ENCODE measurements at places on chromosomes 2 and 18.

DNA sequence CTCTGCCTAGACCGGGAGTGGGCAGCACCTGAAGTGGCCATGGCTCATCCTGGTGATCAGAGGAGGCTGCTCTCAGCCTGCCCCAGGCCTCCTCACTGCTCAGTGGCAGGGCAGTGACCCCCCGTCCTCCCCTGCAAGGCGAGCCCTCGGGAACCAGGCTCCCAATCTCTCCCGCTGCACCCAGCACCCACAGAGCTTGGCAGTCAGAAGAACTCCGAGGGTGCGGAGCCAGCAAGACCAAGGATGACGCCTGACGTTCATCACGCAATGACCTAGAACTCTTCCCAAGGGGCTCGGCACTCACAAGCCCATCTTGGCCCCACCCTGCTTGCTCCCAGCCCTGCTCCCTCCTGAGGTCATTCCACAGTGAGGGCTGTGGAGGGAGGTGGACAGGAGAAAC is 189.8 kb upstream of the SALL3 start:
- DNase-seq, result no peak

DNA sequence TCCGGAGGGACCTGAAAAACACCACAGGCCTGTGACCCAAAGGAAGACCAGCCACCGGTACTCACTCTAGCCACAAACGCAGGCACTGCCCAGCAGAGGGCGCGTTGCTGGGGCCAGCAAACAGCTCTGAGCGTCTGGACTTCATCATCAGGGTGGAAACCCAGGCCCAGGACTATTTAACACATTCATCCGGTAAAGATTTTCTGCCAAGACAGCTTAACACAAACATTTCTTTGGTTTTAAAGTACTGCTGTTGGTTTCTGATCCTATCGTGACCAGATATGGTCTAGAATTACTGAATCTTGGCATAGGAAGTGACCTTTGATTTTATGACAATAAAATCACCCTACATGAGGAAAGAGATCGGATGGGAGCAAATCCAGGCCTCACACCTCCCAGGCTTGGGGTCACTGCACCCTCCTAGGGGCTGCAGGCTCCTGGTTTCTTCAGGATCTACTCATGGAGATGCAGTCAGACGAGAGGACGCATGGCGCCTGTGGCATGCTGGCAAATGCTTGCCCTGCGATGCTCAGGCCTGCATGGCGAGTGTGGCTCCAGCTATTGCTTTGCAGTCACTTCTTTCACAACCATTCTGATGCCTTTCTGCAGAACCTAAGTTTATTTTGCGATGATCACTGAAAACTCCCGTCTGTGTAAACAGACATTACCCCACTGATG is 130.4 kb downstream of the COL4A4 start:
- peak; percentile 24 for DNase-seq

- DNase-seq, result no peak
Observed at GRCh38 chr2:165294912-165295311, 55.7 kb downstream of the SCN2A start.

- DNase-seq, result no peak
Observed at GRCh38 chr18:10067670-10068659, 154.1 kb downstream of the VAPA start.

GRCh38 chr2:219247678-219248642 is 2.7 kb downstream of the STK16 start:
- DNase-seq, result no peak

- DNase-seq, result peak; percentile 2
Observed at GRCh38 chr2:86592547-86593230, 29.4 kb upstream of the CHMP3 start.

GRCh38 chr2:52904355-52904891 is 863.2 kb upstream of the CHAC2 start:
- DNase-seq, result no peak

DNA sequence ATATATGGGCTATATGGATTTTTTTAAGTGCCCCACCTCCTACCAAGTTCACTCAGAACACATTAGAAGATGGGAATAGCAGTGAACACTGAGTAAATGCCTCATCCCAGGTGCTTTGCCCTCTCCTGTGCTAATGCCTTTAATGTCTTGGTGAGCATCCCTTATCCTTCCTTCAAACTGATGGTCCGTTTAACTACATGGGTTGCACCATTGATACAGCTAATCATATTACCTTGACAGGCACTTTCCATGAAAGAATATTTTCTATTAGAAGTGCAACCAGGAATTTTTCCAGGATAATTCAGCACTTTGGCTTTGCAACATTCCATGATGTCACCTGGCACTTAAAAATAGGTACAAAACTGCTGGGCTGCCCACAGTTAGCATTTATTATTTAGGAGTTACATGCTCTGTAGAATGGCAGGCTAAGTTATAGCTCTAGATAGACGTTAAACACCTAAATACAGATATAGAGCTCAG is 74.0 kb downstream of the WDPCP start:
- no peak for DNase-seq

- no peak for DNase-seq
Observed at GRCh38 chr18:22676423-22676822, 256.7 kb upstream of the RBBP8 start.

- DNase-seq, result no peak
Observed at GRCh38 chr18:40006634-40007033, 1948.4 kb upstream of the PIK3C3 start.

- peak; percentile 51 for DNase-seq
Observed at GRCh38 chr2:157336137-157337010, 10.8 kb upstream of the ERMN start.

GRCh38 chr2:101734505-101735165 is 37.1 kb downstream of the MAP4K4 start:
- no peak for DNase-seq

DNA sequence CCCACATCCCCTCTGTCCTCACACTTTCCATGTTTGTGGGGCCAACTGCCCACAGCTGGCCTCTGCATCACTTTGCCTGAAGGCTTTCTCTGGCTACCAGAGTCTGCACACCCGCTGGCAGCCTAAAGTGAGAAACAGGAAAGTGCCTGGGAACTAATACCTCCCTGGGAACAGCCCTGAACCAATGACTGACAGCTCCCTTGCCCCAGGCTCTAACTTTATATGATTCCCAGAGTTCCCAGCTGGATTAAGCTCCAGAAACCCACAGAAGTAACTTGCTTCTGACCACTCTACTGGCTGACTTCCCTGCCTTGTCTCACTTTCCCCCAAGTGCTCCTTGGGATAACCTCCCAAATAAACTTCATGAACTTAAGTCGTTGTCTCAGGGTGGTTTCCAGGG is 159.6 kb upstream of the LMAN1 start:
- no peak for DNase-seq

- DNase-seq, result no peak
Observed at GRCh38 chr2:11320698-11321492, 23.5 kb downstream of the ROCK2 start.

DNA sequence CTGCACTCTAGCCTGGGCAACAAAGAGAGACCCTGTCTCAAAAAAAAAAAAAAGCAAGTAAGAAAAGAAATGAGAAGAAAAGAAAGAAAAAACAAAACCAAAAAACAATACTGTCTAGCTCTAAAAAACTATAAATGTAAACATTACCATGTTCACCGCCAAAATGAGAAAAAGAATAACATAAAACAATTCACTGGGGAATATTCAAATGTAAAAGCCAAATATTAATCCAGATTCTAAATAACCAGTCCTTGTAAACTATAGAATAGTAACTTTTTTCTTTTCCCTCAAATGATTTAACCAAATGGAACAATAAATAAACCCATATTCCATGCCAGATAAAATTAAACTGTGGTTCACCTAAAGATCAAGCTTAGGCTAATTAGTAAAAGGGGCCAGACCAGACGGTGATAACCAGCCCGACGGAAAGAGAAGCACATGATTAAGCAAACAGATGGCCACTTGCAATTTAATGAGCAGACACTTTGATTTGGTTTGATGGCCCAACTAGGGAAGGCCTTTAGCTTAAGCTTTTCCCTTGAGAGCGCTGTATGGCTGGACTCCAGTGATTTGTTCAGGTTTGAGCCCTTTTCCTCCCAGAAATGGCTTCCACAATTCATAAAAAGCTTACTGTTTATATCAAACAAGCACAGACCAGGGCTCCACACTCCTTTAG is 39.4 kb upstream of the ZNF397 start:
- no peak for DNase-seq

DNA sequence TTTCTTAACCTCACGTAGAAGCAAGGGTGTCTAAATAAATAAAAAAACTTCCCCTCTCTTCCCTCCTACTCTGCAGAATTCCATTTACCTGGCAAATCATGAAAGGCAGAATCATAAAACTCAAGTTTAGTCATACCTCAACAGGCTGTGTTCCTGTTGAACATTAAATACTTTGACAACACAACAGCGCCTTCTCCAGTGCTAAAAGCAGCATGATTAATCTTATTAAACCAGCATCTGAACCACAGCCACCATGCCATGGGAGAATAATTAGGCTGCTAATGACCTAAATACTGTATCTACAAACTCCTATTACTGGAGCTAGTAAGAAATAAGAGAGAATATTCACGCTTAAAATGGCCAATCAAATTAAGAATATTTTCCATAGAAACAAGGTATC is 68.1 kb downstream of the CDH2 start:
- DNase-seq, result no peak

DNA sequence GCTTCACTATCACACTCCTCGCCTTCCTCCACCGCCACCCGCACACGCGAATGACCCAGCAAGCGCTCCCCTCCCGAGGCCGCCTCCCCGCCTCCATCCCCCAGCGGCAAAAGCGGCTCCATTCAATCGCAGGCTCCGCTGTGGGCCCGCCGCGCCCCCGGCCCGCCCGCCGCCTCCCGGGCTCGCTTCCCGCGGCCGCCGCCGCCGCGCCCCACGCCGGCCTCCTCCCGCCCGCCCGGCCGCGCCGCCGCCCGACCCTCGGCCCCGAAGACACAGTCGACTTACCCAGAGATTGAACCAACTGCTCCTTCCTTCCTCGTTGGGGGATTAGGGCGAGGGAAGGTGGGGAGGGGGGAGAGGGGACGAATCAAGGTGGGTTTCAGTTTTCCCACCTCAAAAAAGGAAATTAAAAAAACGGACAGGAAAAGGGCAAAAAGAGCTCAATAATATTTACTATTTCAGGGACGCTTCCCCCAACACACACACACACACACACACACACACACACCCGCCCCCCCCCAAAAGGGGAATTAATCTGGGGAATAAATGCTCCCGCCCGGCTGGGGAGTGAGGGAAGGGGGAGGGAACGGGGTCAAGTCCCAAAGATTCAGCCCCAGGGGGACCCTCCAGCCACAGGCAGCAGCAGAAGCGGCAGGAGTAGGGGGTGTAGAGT is 743 bp downstream of the XPO1 start:
- DNase-seq, result peak; percentile 20

- no peak for DNase-seq
Observed at GRCh38 chr18:74967979-74968378, 241.0 kb downstream of the PTGR3 start.

- DNase-seq, result no peak
Observed at GRCh38 chr2:210756855-210757254, 200.5 kb downstream of the CPS1 start.

DNA sequence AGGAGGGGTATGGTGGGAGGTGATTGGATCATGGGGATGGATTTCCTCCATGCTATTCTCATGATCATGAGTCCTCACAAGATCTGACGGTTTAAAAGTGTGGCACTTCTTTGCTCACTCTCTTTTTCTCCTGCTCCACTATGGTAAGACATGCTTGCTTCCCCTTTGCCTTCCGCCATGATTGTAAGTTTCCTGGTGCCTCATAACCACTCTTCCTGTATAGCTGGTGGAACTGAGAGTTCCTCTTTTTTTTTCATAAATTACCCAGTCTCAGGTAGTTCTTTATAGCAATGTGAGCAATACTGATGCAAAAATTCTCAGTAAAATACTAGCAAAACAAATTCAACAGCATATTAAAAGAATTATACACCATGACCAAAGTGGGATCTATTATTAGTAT is 728.5 kb upstream of the SLC8A1 start:
- DNase-seq, result no peak

DNA sequence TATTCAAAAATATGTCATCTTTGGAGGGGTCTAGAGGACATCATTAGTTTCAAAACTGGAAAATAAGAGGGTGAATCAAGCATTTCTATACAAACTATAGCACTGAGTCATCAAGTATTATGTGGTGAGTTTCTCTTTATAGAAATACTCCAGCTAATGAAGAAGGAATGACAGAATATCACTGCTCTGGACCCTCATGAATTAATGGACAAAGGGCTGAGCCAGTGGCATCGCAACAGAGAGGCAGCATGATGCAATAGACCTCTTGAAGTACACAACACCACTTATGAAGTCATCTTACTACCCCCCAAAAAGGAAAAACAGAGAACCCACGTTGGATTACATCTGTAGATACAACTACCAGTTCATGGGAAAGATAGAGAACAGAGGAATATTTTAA is 27.4 kb upstream of the EIF2AK3 start:
- peak; percentile 69 for DNase-seq

- DNase-seq, result peak; percentile 64
Observed at GRCh38 chr2:157777427-157777826, 98.7 kb downstream of the ACVR1 start.

DNA sequence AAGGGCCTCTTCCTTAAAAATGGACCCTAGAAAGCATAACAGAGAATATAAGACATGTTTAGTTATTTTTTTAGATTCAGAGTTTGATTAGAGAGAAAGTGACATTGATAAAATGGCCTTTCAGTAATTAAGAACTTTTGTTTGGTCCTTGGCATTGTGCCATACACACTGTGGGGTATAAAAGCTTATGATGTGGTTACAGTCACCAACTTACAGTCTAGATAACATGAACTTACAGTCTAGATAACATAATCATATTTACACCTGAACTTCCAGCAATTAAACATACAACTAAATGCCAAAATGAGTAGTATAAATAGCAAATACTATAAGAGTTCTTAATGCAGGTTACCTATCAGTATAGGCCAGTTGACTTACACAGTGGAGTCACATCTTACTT is 25.6 kb upstream of the EFEMP1 start:
- DNase-seq, result no peak

- no peak for DNase-seq
Observed at GRCh38 chr2:168220965-168221819, 26.2 kb downstream of the STK39 start.

DNA sequence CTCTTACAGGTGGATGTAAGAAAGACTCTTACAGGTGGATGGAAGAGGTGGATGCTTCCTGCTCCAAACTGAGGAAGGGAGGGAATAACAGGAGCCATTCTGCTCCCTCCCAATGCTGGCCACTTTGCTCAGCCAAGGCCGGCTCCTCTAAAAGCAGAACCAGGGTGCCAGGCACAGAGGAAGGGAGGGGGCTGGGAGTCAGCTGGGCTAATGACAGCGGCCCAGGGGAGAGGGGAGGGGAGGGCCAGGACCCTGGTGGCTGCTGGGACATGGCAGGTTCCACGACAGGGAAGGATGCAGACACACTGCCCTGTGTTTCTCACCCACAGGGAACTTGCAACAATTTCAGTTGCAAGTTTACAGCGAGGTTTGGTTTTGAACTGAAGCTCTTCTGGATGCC is 173.4 kb downstream of the ANAPC1 start:
- no peak for DNase-seq

All from brain microvascular endothelial cell (primary cell).